Femur (tissue), 1 donor: ENCODE measurements at places on chromosomes 7 and 10.

DNA sequence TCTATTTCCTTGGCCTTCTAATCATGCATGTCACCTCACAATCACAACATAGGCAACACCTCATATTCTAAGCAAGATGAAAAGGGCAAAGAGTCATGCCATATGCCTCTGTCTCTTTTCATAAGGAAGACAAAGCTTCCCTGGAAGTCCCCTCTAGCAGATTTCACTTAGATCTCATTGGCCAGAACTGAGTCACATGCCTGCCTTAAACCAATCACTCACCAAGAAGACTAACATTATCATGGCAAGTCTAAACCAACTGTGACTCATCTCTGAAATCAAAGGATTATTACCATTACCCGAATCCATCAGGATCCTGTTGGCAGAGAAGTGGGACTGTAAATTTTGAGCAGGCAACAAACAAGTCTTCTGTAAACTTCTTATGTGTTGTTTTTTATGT, 27.8 kb downstream of the CAV1 start:
- no peak for DNase-seq

GRCh38 chr7:143435266-143435665, 8.0 kb upstream of the TAS2R60 start:
- no peak for DNase-seq

DNA sequence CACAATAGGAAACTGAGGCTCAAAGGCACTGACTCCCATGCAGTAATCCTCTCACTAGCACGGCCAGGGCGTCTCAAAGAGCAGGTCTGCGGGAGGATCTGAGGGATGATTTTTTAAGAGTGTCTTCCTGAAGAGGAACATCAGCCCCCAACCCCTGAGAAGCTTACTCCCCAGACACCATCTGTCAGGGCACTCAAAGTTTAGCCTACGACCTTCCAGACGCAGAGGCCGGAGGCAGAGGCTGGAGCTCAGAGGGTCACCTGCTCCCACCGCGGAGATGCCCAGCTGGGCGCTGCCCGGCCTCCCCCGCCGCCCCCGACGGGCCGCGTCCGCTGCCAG, 1.7 kb downstream of the ZNF777 start:
- no peak for DNase-seq

DNA sequence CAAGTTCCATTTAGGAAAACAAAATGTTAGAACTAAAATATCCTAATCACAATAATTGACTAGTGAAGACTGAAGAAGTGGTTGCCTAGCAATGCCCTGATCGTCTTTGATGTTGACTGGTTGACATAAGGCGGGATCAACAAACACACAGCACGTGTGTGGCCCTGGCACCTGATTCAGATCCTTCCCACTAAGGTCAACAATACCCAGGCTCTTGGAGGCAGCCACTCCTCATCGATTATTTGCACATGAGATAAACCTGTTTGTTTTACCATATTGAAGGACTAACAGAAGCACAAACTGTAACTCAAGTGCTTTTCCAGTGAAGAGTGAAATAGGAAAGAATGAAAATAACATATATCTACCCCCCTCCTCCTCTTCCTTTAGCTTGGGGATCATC, 15.6 kb downstream of the FANK1 start:
- DNase-seq, result no peak

DNA sequence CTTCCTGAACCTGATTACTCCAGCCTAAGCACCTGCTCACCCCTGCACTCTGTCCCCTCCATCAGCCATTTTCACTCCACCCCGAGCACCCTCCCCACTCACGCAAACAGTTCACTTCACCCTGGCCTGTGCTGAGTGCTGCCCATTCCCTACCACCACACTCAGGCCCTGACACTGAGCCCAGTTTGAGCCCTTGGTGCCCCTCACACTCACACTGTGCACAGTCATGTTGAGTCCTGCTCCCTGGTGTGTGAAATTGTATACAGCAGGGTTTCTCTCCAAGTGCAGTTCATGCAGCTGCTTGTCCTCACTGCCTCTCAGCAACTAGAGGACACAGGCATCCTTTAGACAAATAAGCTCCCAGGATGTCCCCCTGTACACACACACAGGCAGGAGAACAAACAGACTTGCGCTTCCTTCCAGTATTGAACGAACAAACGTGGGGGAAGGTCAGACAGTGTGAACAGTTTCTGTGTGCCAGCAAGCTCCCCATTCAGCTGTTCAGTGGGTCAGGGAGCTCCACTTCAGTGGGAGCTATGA, 6.8 kb downstream of the MYO1G start:
- DNase-seq, result no peak

DNA sequence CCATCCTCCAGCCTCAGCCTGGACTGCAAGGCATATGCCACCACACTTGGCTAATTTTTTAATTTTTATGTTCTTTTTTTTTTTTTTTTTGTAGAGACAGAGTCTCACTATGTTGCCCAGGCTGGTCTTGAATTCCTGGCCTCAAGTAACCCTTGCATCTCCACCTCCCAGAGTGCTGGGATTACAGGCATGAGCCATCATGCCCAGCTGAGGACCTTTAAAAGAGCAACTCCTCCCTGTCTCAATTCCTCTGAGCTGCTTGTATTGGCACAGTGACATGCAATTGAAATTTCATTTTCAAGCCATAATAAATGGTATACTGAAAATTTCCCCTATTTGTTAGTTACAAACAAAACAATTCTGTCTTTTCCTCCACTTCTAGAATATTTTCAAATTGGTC, 19.5 kb downstream of the DNAJB9 start:
- DNase-seq, result no peak

GRCh38 chr10:70293169-70293843, 9.5 kb upstream of the NPFFR1 start:
- no peak for DNase-seq

DNA sequence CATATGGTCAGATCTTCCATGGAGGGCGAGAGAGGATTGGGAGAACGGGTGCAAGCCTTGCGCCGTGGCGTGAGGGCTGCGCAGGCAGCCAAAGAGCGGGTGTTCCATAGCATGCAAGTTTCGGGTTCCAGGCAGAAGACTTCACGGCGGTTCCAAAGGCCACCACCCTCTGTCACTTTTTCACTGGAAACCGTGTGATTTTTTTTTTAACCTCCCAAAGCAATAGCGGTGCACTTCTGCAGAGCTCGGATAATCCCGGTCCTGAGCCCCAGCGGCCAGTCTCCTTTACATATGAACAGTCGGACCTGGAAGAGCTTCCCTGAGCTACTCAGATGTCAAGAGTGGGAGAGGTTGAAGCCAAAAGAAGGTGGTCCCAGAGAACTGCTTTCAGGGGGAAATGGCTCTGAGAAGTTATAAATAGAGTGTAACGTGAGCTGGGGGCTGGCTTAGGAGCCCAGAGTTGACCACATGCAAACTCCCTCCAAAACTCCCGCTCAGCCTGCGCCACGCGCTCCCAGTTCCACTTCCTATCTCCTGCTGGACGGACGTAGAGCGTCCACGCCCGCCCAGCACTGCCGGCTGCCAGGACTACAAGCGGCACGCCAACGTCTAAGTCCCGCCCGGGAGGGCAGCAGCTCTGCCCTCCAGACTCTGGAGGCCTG, at the start of gene MEOX2:
TSS of gene MEOX2 (minus strand) at position 389 of the 662 bp plus-strand sequence. CDS start at position 108, 281 bp downstream.
- DNase-seq, result peak; percentile 96

GRCh38 chr10:75040576-75040975, 70.9 kb upstream of the SAMD8 start:
- DNase-seq, result no peak

- peak; percentile 47 for DNase-seq
These were observed 10.9 kb upstream of the TAS2R39 start for GRCh38 chr7:143172354-143172753.

GRCh38 chr7:42233171-42233570, 3.8 kb downstream of the GLI3 start:
- DNase-seq, result no peak

DNA sequence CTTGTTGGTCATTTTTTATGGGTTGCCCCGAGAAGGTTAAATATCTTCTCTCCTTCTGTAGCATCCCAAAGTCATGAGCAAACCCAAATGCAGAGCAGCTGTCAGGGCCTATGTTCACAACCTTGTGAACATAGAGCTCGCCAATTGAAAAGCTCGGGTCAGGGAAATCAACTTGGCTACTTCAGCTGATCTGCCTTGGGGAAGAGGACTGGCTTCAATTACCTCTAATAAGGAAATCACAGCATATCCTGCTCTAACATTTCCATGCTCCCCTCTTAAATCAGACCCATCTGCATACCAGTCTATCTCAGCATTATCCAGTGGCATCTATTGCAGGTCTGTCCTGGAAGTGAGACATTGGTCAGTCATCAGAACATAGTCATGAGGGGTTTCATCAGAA, 105.6 kb downstream of the ANKRD26 start:
- DNase-seq, result no peak

GRCh38 chr10:71223347-71224058, 11.1 kb downstream of the UNC5B start:
- DNase-seq, result peak; percentile 15

DNA sequence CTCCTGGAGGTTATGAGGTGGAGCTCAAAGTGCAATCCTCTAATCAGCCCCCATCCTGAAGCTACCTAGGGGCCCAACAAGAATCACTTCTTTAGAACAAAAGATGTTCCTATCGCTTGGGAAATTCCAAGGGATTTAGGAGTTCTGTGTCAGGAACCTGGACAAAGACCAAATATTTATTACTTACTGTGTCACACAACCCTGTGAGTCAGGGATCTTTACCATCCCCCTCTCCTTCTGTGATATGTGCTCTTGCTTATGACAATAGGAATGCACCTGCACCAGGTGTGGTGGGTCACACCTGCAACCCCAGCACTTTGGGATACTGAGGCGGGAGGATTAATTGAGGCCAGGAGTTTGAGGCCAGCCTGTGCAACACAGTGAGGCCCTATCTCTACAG, 485.8 kb downstream of the PLXDC2 start:
- no peak for DNase-seq

- no peak for DNase-seq
These were observed 30.2 kb upstream of the GJD4 start for GRCh38 chr10:35574924-35575352.

DNA sequence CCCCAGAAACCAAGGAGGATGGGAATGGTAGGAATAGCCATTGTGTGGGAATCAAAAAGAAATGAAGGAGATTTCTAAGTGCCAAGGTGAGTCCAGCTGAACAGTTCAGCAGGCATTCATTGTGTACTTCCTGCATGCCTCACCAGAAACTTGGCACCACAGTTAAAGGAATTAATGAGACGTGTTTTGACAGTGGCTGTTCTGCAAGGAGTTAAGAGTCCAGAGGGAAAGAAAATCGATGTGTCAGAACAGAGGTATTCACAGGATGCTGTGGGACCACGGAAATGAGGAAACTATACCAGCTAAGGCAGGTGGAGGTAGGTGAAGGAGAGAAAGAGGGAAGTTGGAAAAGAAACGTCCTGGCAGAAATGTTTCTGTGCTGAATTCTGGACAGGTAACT, 78.1 kb downstream of the PRKCQ start:
- no peak for DNase-seq

DNA sequence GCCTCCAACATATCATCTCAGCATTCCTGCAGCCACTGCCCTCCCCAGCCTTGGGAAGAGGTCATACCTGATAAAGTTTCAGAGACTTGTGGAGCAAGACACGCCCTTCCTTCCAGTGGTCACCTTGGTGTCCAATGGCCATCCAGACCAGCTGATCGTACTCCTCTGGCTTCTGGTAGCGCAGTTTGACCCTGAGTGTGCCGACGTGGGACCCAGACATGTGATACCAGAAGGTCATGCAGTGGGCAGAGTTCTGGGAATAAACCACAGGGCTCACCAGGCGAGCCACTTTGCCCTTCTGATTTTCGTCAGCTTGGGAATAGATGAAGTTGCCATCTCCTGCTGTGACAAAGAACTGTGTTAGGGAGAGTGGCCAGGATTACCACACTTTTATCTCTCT, 148.3 kb downstream of the NRP1 start:
- DNase-seq, result no peak

DNA sequence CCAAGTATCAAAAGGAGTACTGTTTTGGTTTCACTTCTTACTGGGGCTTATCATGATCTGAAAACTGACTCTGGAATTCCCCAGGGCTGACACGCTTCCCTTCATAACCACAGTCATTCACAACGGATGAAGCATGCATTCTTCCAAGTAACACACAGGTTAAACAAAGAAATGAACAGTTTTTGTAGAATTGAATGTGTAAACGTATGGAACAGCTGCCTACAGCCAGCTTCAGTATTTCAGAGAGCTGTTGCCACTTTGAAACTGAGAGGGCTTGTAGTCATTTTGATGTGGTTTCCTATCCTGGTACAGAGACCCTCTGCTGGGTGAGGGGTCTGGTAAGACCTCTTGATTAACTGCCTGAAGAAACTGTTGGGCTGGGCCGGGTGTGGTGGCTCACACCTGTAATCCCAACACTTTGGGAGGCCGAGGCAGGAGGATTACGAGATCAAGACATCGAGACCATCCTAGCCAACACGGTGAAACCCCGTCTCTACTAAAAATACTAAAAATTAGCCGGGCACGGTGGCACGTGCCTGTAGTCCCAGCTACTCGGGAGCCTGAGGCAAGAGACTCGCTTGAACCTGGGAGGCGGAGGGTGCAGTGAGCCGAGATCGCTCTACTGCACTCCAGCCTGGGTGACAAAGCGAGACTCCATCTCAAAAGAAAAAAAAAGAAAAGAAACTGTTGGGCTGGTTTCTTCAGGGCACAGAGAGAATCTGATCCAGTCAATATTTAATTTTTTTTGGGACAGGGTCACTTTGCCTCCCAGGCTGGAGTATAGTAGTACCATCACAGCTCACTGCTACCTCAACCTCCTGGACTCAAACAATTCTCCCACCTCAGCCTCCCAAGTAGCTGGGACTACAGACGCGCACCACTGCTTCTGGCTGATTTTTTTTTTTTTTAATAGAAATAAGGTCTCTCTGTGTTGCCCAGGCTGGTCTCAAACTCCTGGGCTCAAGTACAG, 4.7 kb downstream of the NFE2L3 start:
- DNase-seq, result no peak

DNA sequence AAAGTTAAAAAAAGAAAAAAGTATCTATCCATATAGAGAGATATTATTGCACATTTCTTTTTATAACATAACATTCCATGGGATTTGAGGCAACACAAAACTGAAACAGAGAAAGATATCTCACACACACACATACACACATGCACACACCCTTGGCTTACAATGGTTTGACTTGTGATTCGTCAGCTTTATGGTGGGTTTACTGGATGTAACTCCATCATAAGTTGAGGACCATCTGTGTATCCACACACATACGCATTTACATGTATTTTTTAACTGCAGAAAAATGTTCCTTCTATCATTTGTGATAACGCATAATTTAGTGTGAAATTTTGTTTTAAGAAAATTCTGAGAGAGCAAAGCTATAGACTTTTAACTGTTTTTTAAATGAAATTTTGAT, 74.2 kb upstream of the CDCA7L start:
- no peak for DNase-seq

DNA sequence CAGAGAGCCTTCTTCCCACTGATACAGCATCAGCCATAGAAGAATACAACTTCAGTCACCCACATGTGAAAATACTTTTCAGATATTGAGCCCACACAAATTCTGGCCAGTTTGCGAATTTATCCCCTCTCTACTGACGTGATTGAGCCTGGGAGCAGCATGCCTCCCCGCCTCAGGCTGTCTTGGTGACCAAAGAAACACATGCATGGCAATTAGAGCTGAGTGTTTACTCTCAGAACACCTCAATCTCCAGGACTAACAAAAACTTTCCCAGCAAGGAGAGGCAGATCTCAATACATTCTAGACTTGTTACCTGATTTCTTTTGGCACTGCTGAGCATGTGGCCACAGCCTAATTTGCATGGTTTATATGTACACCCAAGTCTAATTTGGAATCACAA, 122.5 kb downstream of the TMEM26 start:
- no peak for DNase-seq

GRCh38 chr10:26881600-26882331, 21.0 kb upstream of the ABI1 start:
- no peak for DNase-seq

- DNase-seq, result peak; percentile 73
These were observed 80.7 kb upstream of the EMX2 start for GRCh38 chr10:117461766-117462423.

GRCh38 chr7:42596737-42597136, 315.1 kb downstream of the C7orf25 start:
- no peak for DNase-seq
